ENCODE measurements at places on chromosomes 11 and 22.

- no peak for DNase-seq
Observed at GRCh38 chr11:125890447-125891100, 3.1 kb downstream of the HYLS1 start.

DNA sequence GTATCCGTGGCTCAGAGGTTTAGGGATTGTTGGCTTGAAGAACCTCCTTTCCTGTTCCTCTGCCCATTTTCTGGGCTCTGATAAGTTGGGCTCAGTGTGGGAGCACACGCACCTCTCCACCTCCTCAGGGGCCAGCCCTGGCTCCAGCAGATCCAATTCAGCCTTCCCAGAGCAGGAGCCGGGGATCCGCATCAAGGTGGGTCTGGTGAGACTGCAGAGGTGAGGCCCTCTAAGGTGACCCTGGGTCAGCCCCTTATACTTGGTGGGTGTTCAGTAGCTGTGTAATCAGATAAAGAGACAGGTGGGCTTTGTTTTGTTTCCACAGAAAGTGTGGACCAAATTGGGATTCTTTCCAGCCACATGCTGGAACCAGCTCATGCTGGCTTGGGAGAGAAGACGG is 1466.0 kb downstream of the TBC1D22A start:
- DNase-seq = no peak

- no peak for DNase-seq
Observed at GRCh38 chr11:16780146-16780545, 41.7 kb downstream of the C11orf58 start.

DNA sequence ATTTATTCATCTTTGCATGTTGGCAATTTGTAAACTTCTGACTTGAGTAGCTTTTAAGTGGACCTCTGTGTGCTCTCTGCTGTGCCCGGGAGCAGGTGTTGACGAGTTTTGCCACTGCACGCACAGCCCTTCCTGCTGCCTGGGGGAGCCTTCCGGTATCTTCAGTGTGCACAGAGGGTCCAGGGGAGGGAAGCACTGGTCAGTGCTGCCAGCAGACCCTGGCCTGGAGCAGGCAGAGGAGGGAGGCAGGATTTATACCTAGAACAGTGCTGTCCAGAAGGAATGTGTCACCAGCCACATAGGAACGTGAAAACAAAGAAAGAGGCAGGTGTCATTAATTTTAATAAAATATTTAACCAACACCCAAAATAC is 403.6 kb downstream of the TBC1D22A start:
- DNase-seq = no peak

DNA sequence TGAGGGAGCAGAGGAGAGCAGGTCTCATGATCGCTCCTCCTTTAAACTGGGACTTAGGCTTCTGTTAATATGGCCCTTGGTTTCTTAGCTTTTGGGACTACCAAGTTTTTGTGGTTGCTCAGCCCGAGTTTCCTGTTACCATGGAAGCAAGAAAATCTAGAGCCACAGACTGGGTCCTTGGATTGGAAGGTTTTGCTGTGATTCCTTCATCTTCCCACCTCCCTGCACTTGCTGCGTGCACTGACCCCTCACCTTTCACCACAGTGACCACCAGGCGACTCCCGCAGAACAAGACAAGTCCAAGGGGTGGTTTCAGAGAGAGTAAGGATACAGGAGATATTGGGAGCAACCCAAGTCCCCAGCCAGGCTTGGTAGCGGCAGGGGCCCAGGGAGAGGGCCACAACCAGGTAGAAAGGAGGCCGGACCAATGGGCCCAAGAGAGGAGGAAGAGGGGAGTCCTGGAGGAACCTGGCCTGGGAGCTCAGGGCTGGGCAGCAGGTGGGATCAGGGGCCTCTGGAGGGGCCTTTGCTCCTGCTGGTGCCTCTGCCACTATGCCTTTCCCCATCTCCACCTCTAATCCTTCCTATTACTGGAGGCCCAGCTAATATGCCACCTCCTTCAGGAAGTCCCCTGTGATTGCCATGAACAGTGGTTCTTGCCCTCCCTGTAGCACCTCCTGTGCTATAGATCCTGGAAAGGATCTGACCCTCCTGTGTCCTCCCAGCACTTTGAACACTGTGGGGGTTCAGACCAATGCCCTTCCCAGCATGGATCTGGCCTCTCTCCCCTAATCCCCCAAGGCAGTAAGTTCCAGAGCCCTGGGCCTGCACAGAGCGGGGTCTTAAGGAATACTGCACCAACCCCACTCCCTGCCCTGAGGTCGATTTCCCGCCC is 21.2 kb downstream of the CSF2RB start:
- DNase-seq = no peak

DNA sequence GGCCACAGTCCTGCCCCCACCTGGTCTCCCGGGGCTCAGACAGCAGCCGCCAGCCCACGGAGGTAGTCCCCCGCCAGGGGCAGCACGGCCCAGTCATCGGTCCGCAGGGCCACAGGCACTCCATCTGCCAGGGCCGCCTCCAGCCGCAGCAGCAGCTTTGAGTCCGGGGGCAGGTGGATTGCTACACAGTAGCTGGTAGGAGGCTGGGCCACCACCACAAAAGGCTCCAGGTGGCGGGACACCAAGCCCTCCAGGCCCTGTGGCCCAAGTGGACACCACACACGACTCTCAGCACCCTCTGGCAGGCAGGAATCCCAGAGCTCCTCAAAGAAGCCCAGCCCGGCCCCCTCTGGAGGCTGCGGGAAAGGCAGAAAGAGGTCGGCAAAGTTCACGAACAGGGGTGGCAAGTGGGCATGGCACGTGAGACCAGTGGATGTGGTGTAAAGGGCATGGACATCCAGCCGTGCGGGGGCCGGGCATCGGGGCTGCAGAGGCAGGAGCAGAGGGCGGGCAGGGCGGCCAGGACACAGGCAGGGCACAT is 2.9 kb downstream of the AP5B1 start:
- no peak for DNase-seq

GRCh38 chr22:24380220-24380904 is 47.0 kb upstream of the ADORA2A start:
- no peak for DNase-seq
